Glutamatergic neuron (in vitro differentiated cells): ENCODE measurements at places on chromosomes 13 and 19.

GRCh38 chr19:46579361-46579879 is 21.7 kb upstream of the CALM3 start:
- H3K27ac ChIP-seq: no peak overlapping the region
- no peaks in the 10 kb centered on the region for H3K36me3 ChIP-seq
- no peak overlapping the region for H3K4me3 ChIP-seq
- peak; percentile 82 for DNase-seq
- H3K4me1 ChIP-seq: peaks cover 4% of the 10 kb centered on the region
- peaks cover 3% of the 10 kb centered on the region for H3K27me3 ChIP-seq

GRCh38 chr13:51122868-51123566 is 11.9 kb upstream of the C13orf42 start:
- no peak overlapping the region for H3K27ac ChIP-seq
- no peak for DNase-seq
- H3K27me3 ChIP-seq: peaks cover 4% of the 10 kb centered on the region

- no peaks in the 10 kb centered on the region for H3K27me3 ChIP-seq
- no peak overlapping the region for H3K4me3 ChIP-seq
- no peaks in the 10 kb centered on the region for H3K36me3 ChIP-seq
These were observed 219.9 kb downstream of the GPC5 start for GRCh38 chr13:91618315-91618714.

- no peak overlapping the region for H3K27ac ChIP-seq
- H3K27me3 ChIP-seq: peaks cover 5% of the 10 kb centered on the region
- no peaks in the 10 kb centered on the region for H3K4me1 ChIP-seq
These were observed 11.7 kb upstream of the ZNF181 start for GRCh38 chr19:34722353-34722752.

DNA sequence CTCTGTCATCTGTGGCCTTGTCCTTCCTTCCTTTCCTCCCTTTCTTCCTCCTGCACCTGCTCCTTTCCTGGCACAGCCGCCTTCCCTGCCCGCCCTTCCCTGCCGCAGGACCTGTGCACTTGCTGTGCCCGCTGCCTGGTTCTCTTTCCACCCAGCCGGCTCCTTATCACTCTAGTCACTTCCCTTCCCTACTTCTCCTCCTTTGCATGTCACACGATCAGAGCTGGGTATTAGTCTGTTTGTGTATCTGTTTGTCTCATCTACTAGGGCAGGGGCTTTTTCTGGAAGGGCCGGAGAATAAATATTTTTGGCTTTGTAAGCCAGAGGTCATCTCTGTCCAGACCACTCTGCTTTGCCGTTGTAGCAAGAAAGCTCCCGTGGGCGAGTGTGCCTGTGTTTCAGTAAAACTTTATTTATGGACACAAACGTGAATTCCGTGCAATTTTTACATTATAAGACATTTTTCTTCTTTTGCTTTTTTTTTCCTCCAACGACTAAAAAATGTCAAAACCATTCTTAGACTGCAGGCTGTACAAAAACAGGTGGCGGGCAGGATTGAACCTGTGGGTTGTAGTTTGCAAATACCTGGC is 6.1 kb downstream of the KDM4B start:
- peaks cover 39% of the 10 kb centered on the region for H3K4me1 ChIP-seq
- DNase-seq: no peak
- peaks cover 12% of the 10 kb centered on the region for H3K27me3 ChIP-seq
- no peaks in the 10 kb centered on the region for H3K36me3 ChIP-seq

- H3K27ac ChIP-seq: peak overlapping the region; percentile 19
- DNase-seq: no peak
- H3K4me1 ChIP-seq: peaks cover 15% of the 10 kb centered on the region
- no peaks in the 10 kb centered on the region for H3K27me3 ChIP-seq
- no peaks in the 10 kb centered on the region for H3K36me3 ChIP-seq
These were observed 115.0 kb downstream of the GGACT start for GRCh38 chr13:100473501-100474044.

DNA sequence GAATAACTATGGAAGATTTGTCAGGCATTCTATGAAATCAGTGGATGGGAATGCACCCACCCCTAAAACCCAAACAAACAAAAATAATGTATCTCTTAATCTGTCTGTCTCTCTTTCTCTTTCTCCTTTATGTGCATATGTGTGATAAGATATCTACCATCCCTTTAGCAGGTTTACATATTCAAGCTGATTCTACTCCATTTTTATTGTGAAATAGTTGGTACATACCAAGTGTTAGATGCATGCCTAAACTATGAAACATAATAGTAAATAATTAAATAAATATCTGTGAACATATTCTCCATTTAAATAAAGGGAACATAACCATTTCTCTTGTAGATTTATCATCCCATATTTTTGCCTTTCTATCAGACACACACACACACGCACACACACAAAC is 121.8 kb upstream of the PCDH9 start:
- DNase-seq: no peak
- no peak overlapping the region for H3K27ac ChIP-seq
- H3K36me3 ChIP-seq: no peaks in the 10 kb centered on the region
- no peak overlapping the region for H3K4me3 ChIP-seq
- peaks cover 4% of the 10 kb centered on the region for H3K4me1 ChIP-seq

- no peak overlapping the region for H3K4me3 ChIP-seq
- peaks cover 15% of the 10 kb centered on the region for H3K4me1 ChIP-seq
- no peaks in the 10 kb centered on the region for H3K27me3 ChIP-seq
- no peaks in the 10 kb centered on the region for H3K36me3 ChIP-seq
- no peak for DNase-seq
These were observed 37.9 kb upstream of the UBL3 start for GRCh38 chr13:29888306-29888705.

GRCh38 chr19:46481947-46482346 is 10.6 kb upstream of the PNMA8A start:
- H3K27me3 ChIP-seq: no peaks in the 10 kb centered on the region
- no peak overlapping the region for H3K4me3 ChIP-seq
- no peaks in the 10 kb centered on the region for H3K36me3 ChIP-seq
- no peak overlapping the region for H3K27ac ChIP-seq
- no peak for DNase-seq

DNA sequence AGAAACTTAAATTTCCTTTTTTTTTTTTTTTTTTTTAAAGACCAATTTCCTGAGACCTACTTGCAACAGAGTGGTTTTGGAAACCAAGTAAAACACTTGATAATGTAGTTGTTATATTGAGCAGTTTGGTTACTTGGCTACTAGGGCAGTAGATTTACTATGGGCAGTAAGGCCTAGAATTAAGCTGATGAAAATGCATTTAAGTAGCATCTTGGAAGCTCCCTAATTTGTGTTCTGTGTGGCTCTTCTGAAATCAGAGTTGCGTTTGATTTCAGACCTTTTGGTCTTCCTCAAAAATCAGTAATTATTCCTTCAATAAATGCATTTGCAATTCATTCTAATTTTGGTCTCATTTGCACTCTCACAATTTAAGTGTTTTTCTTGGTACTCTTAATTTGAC is 810 bp downstream of the GPR180 start:
- H3K27ac ChIP-seq: no peak overlapping the region
- H3K36me3 ChIP-seq: no peaks in the 10 kb centered on the region
- peak overlapping the region; percentile 91 for H3K4me3 ChIP-seq
- H3K27me3 ChIP-seq: peaks cover 6% of the 10 kb centered on the region

GRCh38 chr13:113838711-113839201 is 25.1 kb downstream of the GAS6 start:
- peaks cover 7% of the 10 kb centered on the region for H3K27me3 ChIP-seq
- H3K4me1 ChIP-seq: peaks cover 20% of the 10 kb centered on the region
- no peak overlapping the region for H3K4me3 ChIP-seq
- H3K27ac ChIP-seq: no peak overlapping the region
- peak; percentile 22 for DNase-seq
- no peaks in the 10 kb centered on the region for H3K36me3 ChIP-seq

DNA sequence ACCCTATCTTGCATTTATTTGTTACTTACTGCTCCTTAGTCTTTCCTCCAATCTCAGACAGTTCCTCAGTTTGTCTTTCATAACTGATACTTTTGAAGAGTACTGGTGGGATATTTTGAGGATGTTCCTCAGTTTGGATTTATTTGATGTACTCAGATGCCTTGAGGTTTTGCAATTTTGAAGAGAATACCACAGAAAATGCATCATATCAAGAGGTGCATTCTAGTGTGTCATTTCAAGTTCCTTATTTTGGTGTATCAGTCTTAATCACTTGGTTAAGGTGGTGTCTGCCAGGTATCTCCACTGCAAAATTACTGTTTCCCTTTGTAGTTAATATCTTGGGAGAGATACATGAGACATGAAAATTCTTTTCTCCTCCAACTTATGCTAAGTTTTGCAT is 75.1 kb downstream of the URI1 start:
- H3K4me1 ChIP-seq: no peaks in the 10 kb centered on the region
- no peaks in the 10 kb centered on the region for H3K36me3 ChIP-seq
- H3K4me3 ChIP-seq: no peak overlapping the region
- H3K27me3 ChIP-seq: no peaks in the 10 kb centered on the region
- DNase-seq: no peak

GRCh38 chr19:42601811-42602443 is 7.2 kb upstream of the CEACAM8 start:
- no peaks in the 10 kb centered on the region for H3K4me1 ChIP-seq
- no peak for DNase-seq
- peaks cover 2% of the 10 kb centered on the region for H3K27me3 ChIP-seq
- H3K4me3 ChIP-seq: no peak overlapping the region
- H3K36me3 ChIP-seq: no peaks in the 10 kb centered on the region

DNA sequence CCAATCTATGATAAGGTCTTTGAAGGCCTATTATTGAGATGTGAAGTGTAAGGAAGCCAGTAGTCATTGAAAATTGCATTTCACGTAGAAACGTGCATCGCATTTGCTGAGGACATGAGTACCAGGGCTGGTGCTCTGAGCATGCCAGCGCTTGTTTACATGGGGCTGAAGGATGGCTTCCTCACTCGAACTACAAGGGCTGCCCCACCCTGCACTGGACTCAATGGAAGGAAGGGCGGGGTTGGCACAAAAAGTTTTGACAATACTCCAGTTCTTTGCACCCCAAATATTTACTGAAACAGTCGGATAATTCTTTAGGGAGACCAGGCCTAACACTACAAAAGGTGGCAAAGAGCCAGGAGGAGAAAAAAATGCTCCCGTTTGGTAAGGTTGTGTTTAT is 28.9 kb upstream of the MED4 start:
- H3K36me3 ChIP-seq: no peaks in the 10 kb centered on the region
- H3K4me1 ChIP-seq: peaks cover 12% of the 10 kb centered on the region
- no peak overlapping the region for H3K27ac ChIP-seq
- DNase-seq: no peak

DNA sequence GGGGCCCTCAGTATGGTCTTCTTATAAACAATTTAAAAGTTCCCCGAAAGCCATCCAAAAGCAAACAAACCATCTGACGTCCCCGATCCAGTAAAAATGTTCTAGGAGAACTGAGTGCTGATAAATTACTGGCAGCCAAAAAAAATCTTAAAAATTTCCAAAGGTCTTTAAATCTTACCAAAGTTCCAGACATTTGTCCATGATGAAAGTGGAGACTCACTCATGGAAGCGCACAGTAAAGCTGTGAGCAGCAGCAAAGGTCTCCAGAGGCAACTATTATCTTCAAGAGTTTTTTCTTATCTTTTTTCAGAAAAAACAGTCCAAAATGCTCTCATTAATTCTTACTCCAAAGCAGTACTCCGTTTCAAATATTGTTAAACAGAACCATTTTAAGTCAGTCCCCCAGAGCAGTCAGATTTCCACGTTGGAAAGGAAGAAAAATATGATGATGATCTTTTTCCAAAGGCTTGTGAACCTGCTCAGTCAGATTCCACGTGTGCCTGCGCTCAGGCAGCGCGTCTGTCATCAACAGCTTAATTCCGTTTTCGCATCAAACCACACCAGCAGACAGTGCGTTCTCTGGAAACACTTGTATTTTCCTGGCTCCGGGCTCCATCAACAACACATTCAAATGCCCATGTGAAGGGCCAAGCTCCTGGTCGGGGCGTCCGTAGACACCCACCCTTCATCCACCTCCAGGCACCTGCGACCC is 85.4 kb downstream of the COL4A1 start:
- no peak for DNase-seq
- H3K27ac ChIP-seq: no peak overlapping the region

- no peaks in the 10 kb centered on the region for H3K36me3 ChIP-seq
- H3K4me3 ChIP-seq: no peak overlapping the region
- no peaks in the 10 kb centered on the region for H3K4me1 ChIP-seq
- DNase-seq: no peak
- no peak overlapping the region for H3K27ac ChIP-seq
These were observed 38.7 kb upstream of the POMP start for GRCh38 chr13:28620011-28620830.

GRCh38 chr13:95559100-95559499 is 6.6 kb downstream of the CLDN10 start:
- no peaks in the 10 kb centered on the region for H3K4me1 ChIP-seq
- H3K27ac ChIP-seq: no peak overlapping the region
- H3K27me3 ChIP-seq: no peaks in the 10 kb centered on the region
- no peaks in the 10 kb centered on the region for H3K36me3 ChIP-seq
- DNase-seq: no peak
- no peak overlapping the region for H3K4me3 ChIP-seq

DNA sequence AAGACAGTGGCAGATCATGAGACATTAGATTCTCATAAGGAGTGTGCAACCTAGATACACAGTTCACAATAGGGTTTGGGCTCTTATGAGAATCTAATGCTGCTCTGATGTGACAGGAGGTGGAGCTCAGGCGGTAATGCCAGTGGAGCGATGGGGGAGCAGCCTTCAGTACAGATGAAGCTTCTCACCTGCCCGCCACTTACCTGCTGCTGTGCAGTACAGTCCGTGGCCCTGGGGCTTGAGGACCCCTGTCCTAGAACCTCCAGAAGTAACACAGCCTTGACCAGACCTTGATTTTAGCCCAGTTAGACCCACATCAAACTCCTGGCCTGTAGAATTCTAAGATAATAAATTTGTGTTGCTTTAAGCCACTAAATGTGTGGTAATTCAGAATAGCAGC is 215.1 kb upstream of the MIR17HG start:
- no peaks in the 10 kb centered on the region for H3K36me3 ChIP-seq
- H3K27me3 ChIP-seq: no peaks in the 10 kb centered on the region
- peaks cover 19% of the 10 kb centered on the region for H3K4me1 ChIP-seq
- no peak overlapping the region for H3K4me3 ChIP-seq
- DNase-seq: no peak

- H3K36me3 ChIP-seq: no peaks in the 10 kb centered on the region
- no peak overlapping the region for H3K27ac ChIP-seq
- H3K27me3 ChIP-seq: no peaks in the 10 kb centered on the region
- no peak overlapping the region for H3K4me3 ChIP-seq
- H3K4me1 ChIP-seq: peaks cover 6% of the 10 kb centered on the region
These were observed 174.6 kb downstream of the TDRD3 start for GRCh38 chr13:60571571-60571970.

GRCh38 chr13:21065686-21066085 is 4.3 kb upstream of the LATS2 start:
- H3K36me3 ChIP-seq: no peaks in the 10 kb centered on the region
- H3K27ac ChIP-seq: no peak overlapping the region
- DNase-seq: no peak
